SJSA1 (cell line): ENCODE measurements at places on chromosomes 7 and 10. TPM values are rescaled to one million over a fixed set of nuclear protein-coding genes. Genes with fewer than 3 reads are reported as not detected.
A peak's percentile ranks its signal among the peaks of the same experiment; 100 is the strongest.

DNA sequence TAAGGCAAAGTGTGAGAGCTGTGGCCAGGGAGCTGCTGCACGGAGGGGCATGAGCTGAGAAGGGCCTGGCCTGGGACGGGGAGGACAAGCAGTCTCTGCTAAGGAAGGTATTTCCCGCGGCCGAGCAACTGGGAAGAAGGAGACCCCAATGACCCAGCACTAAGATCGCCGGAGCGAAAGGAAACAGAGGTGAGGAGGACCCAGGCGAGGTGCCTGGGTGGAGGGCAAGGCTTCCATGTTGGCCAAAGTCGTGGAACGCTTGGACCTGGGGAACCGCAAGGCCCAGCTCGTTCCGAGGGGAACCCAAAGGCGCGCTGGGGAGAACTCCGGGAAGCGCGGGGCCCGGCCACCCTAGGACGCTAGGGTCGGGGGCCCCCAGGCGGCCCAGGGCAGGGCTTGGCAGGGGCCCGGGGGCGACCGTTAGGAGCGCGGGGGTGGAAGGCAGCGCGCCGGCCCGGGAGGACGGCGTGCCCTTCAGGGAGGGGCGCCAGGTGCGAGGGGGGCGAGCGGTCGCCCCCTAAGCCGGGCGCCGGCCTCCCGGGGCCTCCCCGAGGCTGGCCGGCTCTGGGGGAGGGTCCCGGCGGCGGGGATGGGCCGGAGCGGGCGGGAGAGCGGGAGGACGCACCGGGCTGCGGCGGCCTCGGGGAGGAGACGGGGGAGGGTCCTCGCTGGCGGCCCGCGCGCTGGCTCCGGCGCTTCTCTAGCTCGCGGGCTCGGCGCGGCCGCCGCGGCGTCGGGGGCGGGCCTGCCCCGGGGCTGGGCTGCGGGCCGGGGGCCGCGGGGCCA is 545 bp downstream of the GIGYF1 start:
- no peak overlapping the region for H3K27ac ChIP-seq
- H3K36me3 ChIP-seq: peaks cover 15% of the 10 kb centered on the region
- peaks cover 12% of the 10 kb centered on the region for H3K4me1 ChIP-seq
- peak overlapping the region; percentile 89 for H3K4me3 ChIP-seq
- peaks cover 7% of the 10 kb centered on the region for H3K27me3 ChIP-seq

- H3K36me3 ChIP-seq: no peaks in the 10 kb centered on the region
- peak overlapping the region; percentile 18; the same call in 1 of the 2 replicates for H3K27ac ChIP-seq
- no peaks in the 10 kb centered on the region for H3K27me3 ChIP-seq
- H3K4me3 ChIP-seq: no peak overlapping the region
- DNase-seq: peak; percentile 62
- H3K4me1 ChIP-seq: peaks cover 37% of the 10 kb centered on the region
Observed at GRCh38 chr10:67815571-67816059, 22.4 kb downstream of the DNAJC12 start.

DNA sequence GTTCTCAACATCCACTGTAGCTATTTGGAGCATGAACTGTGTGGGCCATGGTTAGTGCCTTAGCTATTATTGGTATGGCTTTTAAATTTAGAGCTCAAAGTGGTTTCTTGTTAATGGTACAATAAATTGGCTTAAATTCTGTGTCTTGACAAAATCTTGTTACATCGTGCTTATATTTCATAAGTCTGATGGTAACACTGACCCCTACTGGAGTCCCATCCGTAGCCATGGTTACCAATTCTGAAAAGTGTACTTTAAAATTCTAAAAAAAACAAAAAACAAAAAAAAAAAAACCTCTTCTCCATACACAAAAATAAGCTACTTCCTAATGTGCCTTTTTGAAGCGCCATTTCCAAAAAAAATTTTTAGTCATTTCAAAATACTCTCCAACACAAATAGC is 6.4 kb upstream of the RPP30 start:
- H3K4me1 ChIP-seq: no peaks in the 10 kb centered on the region
- peaks cover 7% of the 10 kb centered on the region for H3K27me3 ChIP-seq
- DNase-seq: no peak

- peak; percentile 83 for DNase-seq
- H3K27ac ChIP-seq: 0 out of 2 replicates have a peak overlapping the region, but pooled peaks have one; percentile 17
- no peaks in the 10 kb centered on the region for H3K27me3 ChIP-seq
Observed at GRCh38 chr7:135716677-135717238, 11.2 kb downstream of the SLC13A4 start.

DNA sequence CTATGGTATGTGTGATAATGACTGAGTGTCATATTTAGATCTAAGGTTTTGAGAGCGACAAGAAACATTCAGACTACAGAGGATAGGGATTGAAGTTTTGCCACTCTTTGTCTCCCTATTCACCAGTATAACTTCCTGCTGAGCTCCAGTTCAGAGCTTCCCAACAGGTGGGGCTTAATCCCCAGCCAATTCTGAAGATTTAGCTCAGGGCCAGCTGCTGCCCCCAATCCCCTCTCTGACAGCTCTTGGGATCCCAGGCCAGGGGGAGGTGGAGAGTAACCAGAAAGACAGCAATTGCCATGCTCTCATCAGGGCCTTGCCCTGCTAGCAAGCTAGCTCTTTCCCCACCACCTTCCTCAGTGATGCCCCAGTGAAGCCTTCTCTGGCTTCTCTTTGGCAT is 57.8 kb downstream of the TRIL start:
- no peak overlapping the region for H3K4me3 ChIP-seq
- 0 out of 2 replicates have a peak, but pooled peaks cover 4% of the 10 kb centered on the region for H3K27me3 ChIP-seq
- H3K4me1 ChIP-seq: no peaks in the 10 kb centered on the region
- no peak overlapping the region for H3K27ac ChIP-seq
- no peaks in the 10 kb centered on the region for H3K36me3 ChIP-seq

DNA sequence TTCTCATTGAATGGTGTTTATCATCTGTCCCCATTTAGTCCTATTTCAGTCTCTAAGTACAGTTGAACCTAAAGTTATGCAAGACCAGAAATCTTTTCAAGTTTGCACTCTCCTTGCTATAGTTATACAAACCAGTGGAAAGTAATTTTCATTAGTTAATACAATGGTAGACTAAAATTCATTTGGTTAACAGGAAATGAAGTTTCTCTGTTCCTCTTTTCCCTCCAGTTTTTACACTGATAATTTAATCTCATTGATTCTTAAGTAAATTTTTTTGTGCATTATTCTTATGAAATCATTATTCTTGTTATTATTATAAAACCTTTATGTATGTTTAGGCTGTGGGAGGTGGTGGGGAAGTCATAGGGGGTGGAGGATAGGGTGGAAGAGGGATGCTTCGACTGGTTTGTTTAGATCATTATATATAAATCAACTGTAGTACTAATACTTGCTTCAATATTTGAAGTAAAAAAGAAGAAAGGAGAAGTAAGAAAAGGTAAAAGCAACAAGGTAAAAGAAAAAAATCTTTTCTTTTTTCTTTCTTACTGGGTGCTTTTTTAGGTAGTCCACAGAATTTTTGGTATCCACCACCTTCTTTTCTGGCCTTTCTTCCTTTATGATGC is 104.1 kb downstream of the GPR85 start:
- no peak overlapping the region for H3K4me3 ChIP-seq
- peaks cover 21% of the 10 kb centered on the region for H3K4me1 ChIP-seq

Gene LRWD1
- total RNA-seq: 43.3 and 66.3 TPM in 2 replicates

- no peaks in the 10 kb centered on the region for H3K27me3 ChIP-seq
- DNase-seq: no peak
- no peaks in the 10 kb centered on the region for H3K4me1 ChIP-seq
Observed at GRCh38 chr10:34415039-34415438, 400.1 kb downstream of the PARD3 start.

GRCh38 chr7:26199301-26200037 is 1.1 kb downstream of the HNRNPA2B1 start:
- peaks cover 87% of the 10 kb centered on the region for H3K36me3 ChIP-seq
- DNase-seq: peak; percentile 58
- peak overlapping the region; percentile 97 for H3K27ac ChIP-seq
- H3K27me3 ChIP-seq: no peaks in the 10 kb centered on the region

- peak; percentile 35 for DNase-seq
- no peak overlapping the region for H3K4me3 ChIP-seq
- no peaks in the 10 kb centered on the region for H3K36me3 ChIP-seq
- H3K27ac ChIP-seq: no peak overlapping the region
Observed at GRCh38 chr7:155878250-155878649, 66.0 kb upstream of the SHH start.

Gene ZNF775
- 5.8 and 8.6 TPM in 2 replicates for total RNA-seq

DNA sequence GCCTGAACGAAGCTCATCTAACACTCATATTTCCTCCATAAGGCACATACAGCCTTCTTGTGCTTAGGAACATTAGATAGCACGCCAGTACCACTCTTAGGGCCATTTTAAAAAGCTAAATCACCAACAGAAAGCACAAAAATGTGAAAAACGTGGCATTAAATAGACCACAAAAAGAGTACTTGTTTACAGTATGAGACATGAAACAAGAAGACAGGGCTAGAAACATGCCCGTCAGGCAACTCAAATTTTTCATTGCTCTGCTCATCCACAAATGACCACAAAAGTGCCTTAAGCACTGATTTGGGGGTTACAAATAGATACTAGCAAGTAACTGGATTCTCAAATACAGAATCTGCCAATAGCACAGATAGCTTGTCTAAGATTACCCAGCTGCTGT is 67.8 kb downstream of the ELMO1 start:
- no peaks in the 10 kb centered on the region for H3K36me3 ChIP-seq
- no peak overlapping the region for H3K4me3 ChIP-seq
- H3K27ac ChIP-seq: no peak overlapping the region
- H3K4me1 ChIP-seq: no peaks in the 10 kb centered on the region

Gene LRRD1
- not detected in 2 replicates for total RNA-seq

- no peaks in the 10 kb centered on the region for H3K27me3 ChIP-seq
- H3K4me3 ChIP-seq: 0 out of 2 replicates have a peak overlapping the region, but pooled peaks have one; percentile 10
- peaks cover 36% of the 10 kb centered on the region for H3K36me3 ChIP-seq
- peaks cover 12% of the 10 kb centered on the region for H3K4me1 ChIP-seq
- H3K27ac ChIP-seq: peak overlapping the region; percentile 78; the same call in 1 of the 2 replicates
- peak; percentile 83 for DNase-seq
Observed at GRCh38 chr10:110305767-110306451, 1.2 kb upstream of the SMNDC1 start.

DNA sequence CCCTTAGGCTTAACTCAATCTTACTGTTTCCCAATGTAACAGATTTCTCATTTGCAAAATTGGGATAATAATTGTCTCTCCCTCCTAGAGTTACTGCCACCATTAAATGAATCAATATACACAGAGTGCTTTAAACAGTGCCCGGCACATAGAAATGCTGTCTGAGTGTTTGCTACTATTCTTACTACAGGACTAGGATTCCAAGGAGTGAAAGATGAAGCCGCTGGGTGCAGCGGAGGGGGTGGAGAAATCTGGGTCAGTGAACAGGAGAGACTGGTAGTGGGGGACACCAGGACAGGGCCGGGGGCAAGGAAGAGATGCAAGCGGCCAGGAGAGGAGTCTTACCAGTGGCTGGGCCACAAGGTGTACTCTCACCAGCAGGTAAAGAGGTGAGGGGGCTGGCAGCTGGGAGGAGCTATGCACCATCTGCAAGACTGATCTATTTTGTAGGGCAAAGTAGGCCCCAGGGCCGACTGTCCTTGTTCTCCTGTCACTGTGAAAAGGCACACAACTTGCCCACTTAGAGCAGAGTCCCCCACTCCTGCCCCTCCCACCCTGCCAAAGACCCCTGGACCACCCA is 18.5 kb upstream of the PRRT4 start:
- no peak overlapping the region for H3K4me3 ChIP-seq
- H3K36me3 ChIP-seq: no peaks in the 10 kb centered on the region
- H3K27ac ChIP-seq: no peak overlapping the region
- no peaks in the 10 kb centered on the region for H3K4me1 ChIP-seq
- DNase-seq: no peak
- H3K27me3 ChIP-seq: peaks cover 8% of the 10 kb centered on the region; the same call in 1 of the 2 replicates

Gene ITIH2
- total RNA-seq: not detected in 2 replicates

GRCh38 chr7:141072548-141073172 is 1.2 kb upstream of the TMEM178B start:
- H3K4me1 ChIP-seq: peaks cover 19% of the 10 kb centered on the region
- H3K4me3 ChIP-seq: no peak overlapping the region
- H3K36me3 ChIP-seq: no peaks in the 10 kb centered on the region
- H3K27ac ChIP-seq: no peak overlapping the region
- peaks cover 71% of the 10 kb centered on the region for H3K27me3 ChIP-seq

DNA sequence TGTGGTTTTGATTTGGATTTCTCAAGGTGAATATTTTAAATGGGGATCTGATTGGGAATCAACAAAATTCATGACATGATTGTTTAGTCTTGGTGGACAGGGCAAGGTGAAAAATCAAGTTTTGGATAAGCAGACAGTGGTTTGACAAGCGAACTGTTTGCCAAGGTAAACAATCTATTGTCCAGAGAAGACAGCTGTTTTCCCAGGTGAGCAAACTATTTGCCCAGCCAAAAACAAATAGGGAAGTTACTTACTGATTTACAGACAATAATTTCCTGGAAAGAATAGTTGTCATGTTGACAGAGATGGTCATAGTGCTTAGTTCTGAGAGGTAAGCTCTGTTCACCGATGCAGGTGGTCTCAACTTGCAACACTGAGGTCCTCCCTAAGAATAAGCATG is 94.0 kb upstream of the STEAP1B start:
- H3K36me3 ChIP-seq: 0 out of 2 replicates have a peak, but pooled peaks cover 3% of the 10 kb centered on the region
- no peaks in the 10 kb centered on the region for H3K27me3 ChIP-seq
- no peak for DNase-seq
- no peak overlapping the region for H3K4me3 ChIP-seq

GRCh38 chr10:99425204-99425603 is 5.2 kb downstream of the GOT1 start:
- no peak overlapping the region for H3K27ac ChIP-seq
- DNase-seq: no peak
- peaks cover 33% of the 10 kb centered on the region for H3K36me3 ChIP-seq
- H3K4me3 ChIP-seq: no peak overlapping the region
- peaks cover 6% of the 10 kb centered on the region for H3K4me1 ChIP-seq
- no peaks in the 10 kb centered on the region for H3K27me3 ChIP-seq

DNA sequence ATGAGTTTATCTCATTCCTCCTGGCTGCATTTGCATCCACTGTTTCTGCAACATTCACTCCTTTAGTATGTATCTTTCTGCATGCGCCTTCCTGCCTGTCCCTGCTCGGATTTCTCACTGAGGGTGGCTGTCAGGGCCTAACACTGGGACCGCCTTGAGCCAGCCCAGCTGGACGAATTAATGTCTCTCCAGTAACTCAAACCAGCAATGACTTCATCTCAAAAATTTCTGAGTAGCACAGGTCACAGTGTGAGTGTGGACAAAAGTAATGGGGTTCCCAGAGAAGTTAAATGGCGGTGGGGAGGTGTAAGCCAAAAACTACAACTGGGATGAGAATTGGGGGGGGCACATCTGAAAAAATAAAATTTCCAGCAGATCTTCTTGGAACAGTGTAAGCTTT is 444.0 kb upstream of the MGMT start:
- DNase-seq: no peak
- H3K4me3 ChIP-seq: no peak overlapping the region
- H3K27ac ChIP-seq: no peak overlapping the region
- no peaks in the 10 kb centered on the region for H3K36me3 ChIP-seq
- H3K4me1 ChIP-seq: no peaks in the 10 kb centered on the region

- H3K4me1 ChIP-seq: peaks cover 35% of the 10 kb centered on the region
- H3K4me3 ChIP-seq: no peak overlapping the region
- peaks cover 87% of the 10 kb centered on the region for H3K36me3 ChIP-seq
- H3K27me3 ChIP-seq: no peaks in the 10 kb centered on the region
Observed at GRCh38 chr10:80493522-80494051, 39.5 kb downstream of the TSPAN14 start.
